GDM1 (cell line): ENCODE measurements at places on chromosomes 4 and X.

DNA sequence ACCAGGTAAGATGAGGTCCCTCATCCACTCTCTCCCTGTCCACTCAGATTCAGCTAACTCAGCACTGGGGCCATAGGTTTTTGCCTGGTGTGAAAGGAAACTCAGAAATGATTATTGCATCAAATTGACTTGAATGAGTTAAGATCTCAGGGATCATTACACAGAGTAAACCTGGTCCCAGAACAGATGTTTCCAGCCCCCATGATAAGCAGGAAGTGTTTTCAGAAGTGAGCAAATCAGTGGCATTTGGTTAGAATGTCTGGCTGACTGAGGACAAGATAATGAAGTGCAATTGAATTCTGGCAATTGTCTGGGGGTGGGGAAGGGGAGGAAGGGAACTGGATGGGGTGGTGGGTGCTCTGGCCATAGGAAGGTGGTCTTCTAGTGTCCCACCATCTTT lies 108.0 kb downstream of the CHIC2 start:
- no peak for DNase-seq

- DNase-seq: no peak
These were observed 60.2 kb downstream of the MAGEB16 start for GRCh38 chrX:35858361-35858760.

DNA sequence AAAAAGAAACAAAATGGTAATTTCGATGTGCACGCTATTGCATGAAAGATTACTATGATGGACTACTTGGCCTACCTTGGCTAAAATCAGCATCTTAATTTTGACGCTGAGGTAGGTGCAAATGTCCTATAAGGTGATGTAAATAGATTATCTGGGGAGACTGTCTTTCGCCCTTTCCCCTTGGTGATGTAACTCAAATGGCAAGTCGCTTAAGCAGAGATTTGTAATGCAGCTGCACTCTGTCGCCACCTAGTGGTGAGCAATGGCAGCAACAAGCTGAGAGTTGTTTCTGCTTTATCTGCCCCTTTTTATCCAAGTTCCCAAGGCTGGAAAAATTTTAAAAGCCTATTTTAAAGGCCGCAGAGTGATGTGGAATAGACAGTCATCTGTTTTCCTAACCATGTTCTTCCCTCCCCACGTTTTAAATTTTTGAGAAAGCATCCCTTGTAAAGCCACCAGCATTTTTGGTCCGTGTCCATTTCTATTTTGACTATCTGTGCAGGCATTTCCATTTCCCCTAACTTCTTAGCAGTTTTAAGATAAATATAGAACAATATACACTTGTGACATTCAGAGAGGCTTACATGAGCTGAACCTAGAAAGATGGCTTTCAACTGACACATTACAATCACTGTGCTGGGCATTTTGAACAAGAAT lies 62.4 kb upstream of the PDLIM3 start:
- no peak for DNase-seq

GRCh38 chr4:155972098-155972497 lies 18.4 kb upstream of the CTSO start:
- DNase-seq: no peak

- DNase-seq: no peak
These were observed 675.6 kb upstream of the FTHL17 start for GRCh38 chrX:31747411-31747810.
